Natural killer cell treated with Interleukin-12 subunit alpha and Interleukin-12 subunit beta and Interleukin-15 and Interleukin-18, amount 100 ng/mL, for 72 hours (primary cell): ENCODE measurements at places on chromosomes 1 and 21. TPM values are rescaled to one million over a fixed set of nuclear protein-coding genes. Genes with fewer than 3 reads are reported as not detected.
A peak's percentile ranks its signal among the peaks of the same experiment; 100 is the strongest.

NHLH2 gene
- total RNA-seq = not detected

DNA sequence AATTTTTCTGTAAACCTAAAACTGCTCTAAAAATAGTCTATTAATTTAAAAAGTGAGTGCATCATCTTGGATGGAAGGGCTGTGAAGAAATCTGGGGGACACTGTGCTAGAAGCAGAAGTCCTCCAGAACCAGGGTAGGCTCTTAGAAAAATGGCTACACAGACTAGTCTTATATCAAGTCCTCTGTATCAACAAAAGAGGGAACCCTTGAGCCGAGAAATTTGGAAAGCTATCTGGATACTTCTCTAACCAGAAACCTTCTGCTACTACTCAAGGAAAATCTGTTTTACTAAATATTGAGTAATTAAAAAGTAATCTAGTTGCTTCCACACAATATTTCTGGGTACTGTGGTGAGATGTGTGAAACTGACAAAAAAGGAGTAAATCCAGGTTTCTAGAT is 92.1 kb downstream of the WDR3 start:
- no peaks in the 10 kb centered on the region for H3K36me3 ChIP-seq
- no peak overlapping the region for H3K27ac ChIP-seq
- H3K27me3 ChIP-seq = peaks cover 19% of the 10 kb centered on the region
- no peak for DNase-seq
- no peaks in the 10 kb centered on the region for H3K4me1 ChIP-seq

OR2T33 gene
- not detected for total RNA-seq

SPATA46 gene
- not detected for total RNA-seq

GRCh38 chr1:205325334-205325884 is 3.9 kb upstream of the NUAK2 start:
- H3K4me1 ChIP-seq = peaks cover 21% of the 10 kb centered on the region
- peak; percentile 69 for DNase-seq

- no peaks in the 10 kb centered on the region for H3K4me1 ChIP-seq
- no peak for DNase-seq
- no peak overlapping the region for H3K27ac ChIP-seq
- H3K27me3 ChIP-seq = peaks cover 21% of the 10 kb centered on the region
- H3K36me3 ChIP-seq = no peaks in the 10 kb centered on the region
- H3K4me3 ChIP-seq = no peak overlapping the region
Measured at GRCh38 chr1:48572646-48573258, 100.7 kb upstream of the SPATA6 start.
